ENCODE measurements at places on chromosomes 3 and 15.

- DNase-seq: no peak
Measured at GRCh38 chr15:48890375-48890972, 12.5 kb downstream of the EID1 start.

DNA sequence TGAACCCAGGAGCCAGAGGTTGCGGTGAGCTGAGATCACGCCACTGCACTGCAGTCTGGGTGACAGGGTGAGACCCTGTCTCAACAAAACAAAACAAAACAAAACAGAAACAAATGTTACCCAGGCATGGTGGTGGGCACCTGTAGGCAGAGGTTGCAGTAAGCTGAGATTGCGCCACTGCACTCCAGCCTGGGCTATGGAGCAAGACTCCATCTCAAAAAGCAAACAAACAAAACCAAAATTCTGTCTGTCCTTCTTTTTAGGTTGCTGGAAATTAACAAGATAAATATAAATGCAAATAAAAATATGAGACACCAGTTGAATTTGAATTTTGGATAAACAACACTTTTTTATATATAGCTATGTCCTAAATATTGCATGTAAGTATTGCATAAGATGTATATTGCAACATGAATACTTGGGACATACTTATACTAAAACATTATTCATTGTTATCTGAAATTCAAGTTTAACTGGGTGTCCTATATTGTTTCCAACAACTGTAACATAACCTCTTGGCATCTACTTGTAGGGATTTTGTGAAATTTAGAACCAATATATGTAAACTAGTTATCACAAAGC lies 4.7 kb upstream of the CEP97 start:
- DNase-seq: no peak

- no peak for DNase-seq
Measured at GRCh38 chr15:49187549-49188245, 17.6 kb downstream of the GALK2 start.

DNA sequence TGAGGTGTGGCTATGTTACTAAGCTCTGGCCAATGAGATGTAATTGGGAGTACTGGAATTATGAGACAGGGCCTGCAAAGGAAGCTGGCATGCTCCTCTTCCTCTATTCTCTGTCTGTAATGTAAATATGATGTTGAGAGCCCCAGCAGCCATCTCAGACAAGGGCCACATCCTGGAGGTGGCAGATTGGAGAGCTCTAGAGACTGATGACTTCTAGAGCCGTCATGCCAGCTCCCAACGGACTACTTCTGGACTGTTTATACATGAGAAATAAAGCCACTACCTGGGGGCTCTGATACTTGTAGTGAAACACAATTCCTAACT lies 19.7 kb downstream of the PLD1 start:
- no peak for DNase-seq

DNA sequence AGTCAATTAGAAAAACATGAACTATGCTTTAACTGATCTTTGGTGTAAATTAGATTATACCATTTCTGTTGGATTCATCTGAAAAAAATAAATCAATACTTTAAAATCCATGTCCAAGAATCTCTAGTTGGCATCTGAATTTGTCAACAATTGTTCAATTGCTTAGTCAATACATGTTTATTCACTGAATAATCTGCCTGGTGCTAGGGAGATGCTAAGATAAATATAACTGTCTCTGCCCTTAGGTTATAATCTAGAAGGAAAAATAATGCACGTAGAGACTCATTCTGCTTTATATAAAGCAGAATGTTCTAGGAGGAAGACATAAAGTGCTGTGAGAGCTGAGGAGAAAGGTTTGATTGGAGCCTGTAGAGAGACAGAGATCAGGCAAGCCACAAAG lies 537.2 kb upstream of the IL12A start:
- no peak for DNase-seq

- DNase-seq: no peak
Measured at GRCh38 chr15:80478075-80478474, 73.9 kb downstream of the ARNT2 start.

- DNase-seq: no peak
Measured at GRCh38 chr3:80553211-80553610, 785.4 kb upstream of the ROBO1 start.

Measured in BJ (cell line).